ENCODE measurements at places on chromosomes 11 and 22.

DNA sequence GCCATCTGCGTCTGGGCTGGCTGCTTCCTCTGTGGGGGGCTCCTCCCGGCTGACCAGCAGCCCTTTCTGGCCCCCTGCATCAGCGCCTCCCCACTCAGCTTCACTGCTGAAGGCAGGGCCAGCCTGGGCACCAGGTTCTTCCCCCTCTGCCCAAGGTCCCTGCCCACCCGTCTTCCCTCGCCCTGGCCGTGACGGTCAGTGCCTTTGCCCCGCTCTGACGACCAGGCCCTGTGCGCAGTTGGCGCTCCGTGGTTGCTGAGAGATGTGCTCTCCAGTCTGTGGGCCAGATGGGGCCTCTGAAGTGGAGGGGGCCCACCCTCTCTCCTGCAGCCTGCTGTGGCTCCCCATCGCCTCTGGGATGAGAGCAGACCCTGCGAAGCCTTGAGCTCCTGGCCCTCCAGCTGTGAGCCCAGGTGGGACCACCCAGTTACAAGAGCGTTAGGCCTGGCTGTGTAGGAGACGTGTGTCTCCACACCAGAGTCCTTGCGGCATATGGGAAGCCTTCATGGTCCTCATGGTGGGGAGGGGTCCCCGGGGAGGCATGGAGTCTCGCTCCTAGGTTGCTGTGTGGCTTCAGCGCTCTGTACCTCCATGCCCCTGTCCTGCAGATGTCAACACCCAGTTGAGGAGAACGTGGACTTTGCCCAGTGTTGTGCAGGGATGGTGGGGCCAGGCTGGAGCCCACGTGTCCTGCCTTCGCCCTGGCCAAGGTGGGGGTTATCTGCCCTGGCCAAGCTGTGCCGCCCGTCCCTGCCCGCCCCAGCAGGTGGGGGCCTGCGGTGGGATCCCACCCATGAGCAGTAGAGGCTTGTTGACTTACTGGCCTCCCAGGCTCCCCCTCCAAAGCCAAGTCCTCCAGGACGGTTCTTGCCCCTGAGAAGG is 14.2 kb downstream of the LRP5 start:
- ATAC-seq = no peak

DNA sequence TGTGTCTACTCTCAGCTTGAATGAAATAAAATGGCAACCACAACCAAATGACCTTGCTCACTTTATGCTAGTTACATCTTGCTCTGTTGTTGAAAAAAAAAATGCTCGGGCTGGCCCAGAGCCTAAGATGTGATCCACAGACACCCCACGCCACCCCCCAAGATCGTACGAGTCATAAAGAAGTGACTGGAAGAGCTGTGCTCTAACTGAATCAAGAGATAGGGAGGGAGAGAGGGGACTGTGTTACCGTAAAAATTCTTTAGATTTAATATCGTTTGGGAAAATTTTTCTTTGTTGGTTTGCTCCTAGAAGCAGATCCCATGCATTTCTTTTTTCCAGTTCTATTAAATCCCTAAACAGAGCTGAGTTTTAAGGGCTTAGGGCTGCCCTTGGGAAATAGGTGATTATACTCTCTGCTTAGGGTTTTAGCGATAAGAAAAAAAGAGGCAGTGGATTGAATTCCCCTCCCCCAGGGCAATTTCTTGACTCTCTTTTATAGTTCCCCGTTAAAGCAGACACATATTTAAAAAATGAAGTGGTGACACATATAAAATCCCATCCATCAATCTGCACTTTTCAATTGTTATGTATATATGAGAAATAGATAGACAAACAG is 14.5 kb downstream of the MAML2 start:
- ATAC-seq = no peak

GRCh38 chr22:31281733-31282132 is 10.6 kb downstream of the PIK3IP1 start:
- no peak for ATAC-seq

DNA sequence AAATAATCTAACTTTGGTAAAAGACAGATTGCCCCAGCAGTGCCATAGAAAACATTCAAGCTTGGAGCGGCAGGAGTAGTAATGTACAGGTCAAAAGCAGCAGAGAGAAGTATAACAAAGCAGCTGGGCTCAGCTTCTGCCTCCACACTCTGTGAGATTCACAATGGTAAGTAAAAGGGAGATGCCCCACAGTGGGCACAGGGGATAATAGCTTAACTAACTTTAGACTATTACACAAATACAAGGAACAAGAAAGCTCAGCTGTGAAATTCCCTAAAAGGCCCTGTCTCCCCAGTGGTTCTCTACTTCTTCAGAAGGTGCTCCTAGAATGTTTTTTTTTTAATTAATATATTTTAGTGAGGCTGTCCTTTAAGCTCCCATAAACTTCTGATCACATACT is 28.0 kb downstream of the RDX start:
- ATAC-seq = no peak

GRCh38 chr22:38187413-38188212 is 6.0 kb upstream of the PLA2G6 start:
- no peak for ATAC-seq

DNA sequence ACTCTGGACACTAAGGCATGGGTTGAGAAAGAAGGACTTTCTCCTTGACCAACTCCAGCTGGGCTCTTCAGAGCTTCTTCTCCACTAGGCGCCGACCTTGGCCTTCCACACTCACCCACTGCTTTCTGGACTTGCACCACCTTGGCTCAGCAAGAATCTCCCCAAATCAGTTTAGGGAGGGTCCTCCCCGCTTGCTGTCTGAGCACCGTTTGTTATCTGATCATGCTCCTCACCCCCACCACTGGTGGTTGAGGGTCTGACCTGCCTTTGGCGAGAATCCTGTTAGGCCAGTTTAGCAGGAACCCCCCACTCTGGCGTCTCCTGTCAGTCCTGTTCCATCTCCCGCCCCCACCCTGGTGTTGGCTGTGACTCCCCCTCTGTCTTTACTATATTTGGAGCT is 10.4 kb downstream of the APOL2 start:
- no peak for ATAC-seq
